CD8-positive, alpha-beta memory T cell (primary cell): ENCODE measurements at places on chromosomes 3 and 15. TPM values are rescaled to one million over a fixed set of nuclear protein-coding genes. Genes with fewer than 3 reads are reported as not detected.
A peak's percentile ranks its signal among the peaks of the same experiment; 100 is the strongest.

DNA sequence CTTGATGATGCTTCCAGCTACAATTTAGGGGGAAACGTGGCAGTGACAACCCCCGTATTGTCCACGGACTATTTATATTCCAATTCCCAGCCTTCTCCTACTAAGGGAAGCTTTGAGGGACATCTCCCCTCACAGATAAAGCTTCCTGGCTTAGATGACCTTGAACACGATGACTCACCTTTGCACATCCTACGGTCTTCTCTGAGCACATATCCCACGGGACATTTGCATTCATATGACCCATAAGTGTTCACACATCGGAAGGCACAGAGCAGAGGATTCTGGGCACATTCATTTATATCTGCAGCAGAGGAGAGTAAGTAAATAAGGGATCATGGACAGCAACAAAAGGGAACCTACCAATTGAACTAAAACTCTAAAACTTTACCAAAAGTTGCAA is 101.5 kb downstream of the DUT start:
- no peak for DNase-seq

DNA sequence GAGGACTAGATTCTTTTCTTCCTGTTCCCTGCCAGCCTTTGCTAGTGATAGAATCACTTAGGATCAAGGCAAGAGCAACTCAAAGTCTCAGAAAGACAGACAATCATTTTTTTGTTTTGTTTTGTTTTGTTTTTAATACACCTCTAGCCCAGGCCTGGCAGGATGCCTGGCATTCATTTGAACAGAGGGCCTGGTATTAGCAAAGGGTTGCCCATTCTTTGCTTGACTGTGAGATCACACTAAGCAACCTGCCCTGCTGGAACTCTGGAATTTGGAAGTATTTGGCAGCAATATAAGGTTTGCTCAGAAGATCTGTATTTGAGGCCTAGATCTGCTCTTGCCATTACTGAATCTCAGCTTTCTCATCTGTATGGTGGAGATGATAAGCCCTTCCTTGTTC is 21.8 kb upstream of the ATP13A5 start:
- no peak for DNase-seq

- DNase-seq, result no peak
These were observed 4.7 kb upstream of the CALML4 start for GRCh38 chr15:68209735-68210408.

DNA sequence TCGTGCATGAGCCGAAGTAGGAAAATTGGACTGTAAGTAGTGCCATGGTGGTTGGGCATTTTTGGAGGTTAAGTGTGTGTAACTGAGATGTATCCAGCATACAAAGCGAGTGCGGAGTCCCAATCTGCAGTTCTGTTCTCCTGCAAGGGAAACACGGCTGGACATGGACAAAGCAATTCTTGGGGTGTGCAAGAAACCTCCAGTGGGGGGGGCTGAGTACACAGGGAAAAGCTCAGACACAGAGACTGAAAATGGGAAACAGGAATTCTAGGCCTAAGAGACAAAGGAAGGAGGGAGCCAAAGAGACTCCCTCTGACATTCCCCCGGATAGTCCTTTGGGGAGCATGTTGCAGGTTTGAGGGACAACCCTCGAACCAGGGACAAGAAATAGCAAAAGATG is 83.2 kb upstream of the PLSCR4 start:
- DNase-seq, result no peak

- DNase-seq, result no peak
These were observed 161.6 kb upstream of the PDZRN3 start for GRCh38 chr3:73786321-73786807.

The MKRN2OS gene
- not detected for polyA plus RNA-seq

DNA sequence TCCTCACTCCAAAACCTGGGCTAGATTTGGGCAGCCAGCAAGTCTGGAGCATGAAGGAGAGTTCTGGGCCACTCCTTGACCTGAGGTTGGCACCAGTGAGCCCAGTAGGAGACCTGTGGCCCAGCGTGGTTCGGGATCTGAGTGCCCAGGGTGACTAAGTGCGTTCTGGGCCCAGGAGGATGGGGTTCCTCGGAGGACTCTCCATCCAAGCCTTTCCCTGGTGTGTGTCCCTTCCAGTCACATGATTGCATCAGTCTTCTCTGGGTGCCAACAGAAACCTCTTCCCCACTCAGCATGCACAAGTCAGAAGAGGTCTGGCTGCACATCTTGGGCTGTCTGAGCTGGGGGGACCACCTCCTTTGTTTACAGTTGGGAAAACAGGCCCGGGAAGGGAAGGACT is 14.9 kb downstream of the TMEM43 start:
- no peak for DNase-seq

DNA sequence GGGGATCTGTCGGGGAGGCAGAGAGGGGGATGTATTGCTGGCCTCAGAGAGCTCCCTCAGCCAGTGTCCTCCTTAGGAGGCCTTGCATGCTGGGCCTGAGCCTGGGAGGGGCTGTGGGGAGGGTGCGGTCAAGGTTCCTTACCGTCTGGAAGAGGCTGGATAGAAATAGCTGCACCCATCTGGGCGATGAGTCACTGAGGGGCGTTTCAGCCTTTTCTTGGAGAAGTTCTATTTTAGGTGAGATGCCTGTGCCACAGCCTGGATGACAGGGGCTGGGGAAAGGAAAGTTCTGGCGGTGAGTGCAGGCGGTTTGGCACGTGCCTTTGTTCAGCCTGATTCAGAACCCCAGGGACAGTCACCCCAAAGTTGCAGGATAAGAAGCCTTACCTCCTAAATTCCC is 35.7 kb upstream of the APEH start:
- DNase-seq, result no peak

GRCh38 chr3:119810018-119810435 is 28.1 kb downstream of the NR1I2 start:
- peak; percentile 12 for DNase-seq
